ENCODE measurements at places on chromosomes 3 and 15. TPM values are rescaled to one million over a fixed set of nuclear protein-coding genes. Genes with fewer than 3 reads are reported as not detected.

The GOLGA8Q gene
- 2.3 TPM for total RNA-seq

The GPR62 gene
- total RNA-seq, result 0.57 TPM

The C3orf80 gene
- 2.2 TPM for total RNA-seq

The CRYBG3 gene
- 37.7 TPM for total RNA-seq

The FMN1 gene
- total RNA-seq, result 16.1 TPM

The PROS1 gene
- total RNA-seq, result 31.2 TPM

The ADIPOQ gene
- total RNA-seq, result 0.60 TPM

The CLDN16 gene
- 1.1 TPM for total RNA-seq

The STXBP5L gene
- total RNA-seq, result 8.3 TPM

The SLC28A1 gene
- total RNA-seq, result not detected

The MKRN3 gene
- 1.1 TPM for total RNA-seq

The UCN2 gene
- total RNA-seq, result 1.5 TPM

The ANO10 gene
- 38.0 TPM for total RNA-seq

The ARID3B gene
- 5.6 TPM for total RNA-seq

The DBR1 gene
- 17.3 TPM for total RNA-seq

The LRTM1 gene
- total RNA-seq, result not detected

The UBXN7 gene
- 53.2 TPM for total RNA-seq

The HDAC11 gene
- total RNA-seq, result 17.4 TPM

The ISG20 gene
- 14.2 TPM for total RNA-seq

The CFAP92 gene
- 2.1 TPM for total RNA-seq

The KBTBD13 gene
- total RNA-seq, result 0.18 TPM

The UACA gene
- 61.8 TPM for total RNA-seq

The APOD gene
- 60.0 TPM for total RNA-seq

The GOLGA8J gene
- not detected for total RNA-seq

The BDH1 gene
- total RNA-seq, result 69.4 TPM

The TJP1 gene
- total RNA-seq, result 120 TPM

The MYLK gene
- 942 TPM for total RNA-seq

The CD86 gene
- total RNA-seq, result 3.0 TPM

The SPTBN5 gene
- total RNA-seq, result 11.9 TPM

The NANOGP8 gene
- 4.6 TPM for total RNA-seq

The COL6A5 gene
- not detected for total RNA-seq

The SOX2 gene
- total RNA-seq, result 0.16 TPM

The CA12 gene
- total RNA-seq, result 114 TPM

The ROBO1 gene
- 38.8 TPM for total RNA-seq

The LRRN1 gene
- total RNA-seq, result 4.7 TPM

The CDHR4 gene
- 0.62 TPM for total RNA-seq

The TOMM70 gene
- total RNA-seq, result 57.4 TPM

The SCG5 gene
- total RNA-seq, result 0.81 TPM

The ZIC4 gene
- not detected for total RNA-seq

The P3H2 gene
- total RNA-seq, result 13.9 TPM

The ESYT3 gene
- 0.94 TPM for total RNA-seq

The CLDN11 gene
- 10.6 TPM for total RNA-seq

The FBXO40 gene
- total RNA-seq, result 0.23 TPM

The SPG21 gene
- total RNA-seq, result 108 TPM

The ADGRG7 gene
- total RNA-seq, result 0.78 TPM

The SFMBT1 gene
- total RNA-seq, result 15.1 TPM

The EXD1 gene
- total RNA-seq, result not detected

The FEM1B gene
- 91.5 TPM for total RNA-seq

The ILDR1 gene
- total RNA-seq, result 16.3 TPM

The A4GNT gene
- not detected for total RNA-seq

The IMPG2 gene
- 0.31 TPM for total RNA-seq
